NCI-H345 (cell line): ENCODE measurements at places on chromosomes 3 and 15.

GRCh38 chr3:52065264-52065756 lies 8.9 kb upstream of the DUSP7 start:
- no peak for DNase-seq

- no peak for DNase-seq
These were observed 133.6 kb downstream of the TIGIT start for GRCh38 chr3:114427285-114428043.

DNA sequence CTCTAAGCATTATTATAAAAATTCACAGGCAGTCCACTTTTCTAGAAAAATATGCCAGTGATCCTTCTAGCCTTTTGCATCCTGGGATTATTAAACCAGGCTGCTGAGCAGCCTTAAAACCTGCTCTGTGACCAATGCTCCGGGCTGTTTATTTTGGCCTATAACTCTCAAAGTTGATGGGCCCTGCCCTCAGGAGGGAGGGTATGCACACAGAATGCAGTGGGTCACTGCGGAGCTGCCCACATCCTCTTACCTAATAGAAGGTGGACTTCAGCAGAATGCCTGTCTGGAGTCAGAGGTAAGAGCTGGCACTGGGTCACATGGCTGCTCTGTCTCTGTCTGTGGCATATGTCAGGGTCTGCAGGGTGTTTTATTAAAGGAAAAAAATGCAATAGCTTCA lies 26.0 kb downstream of the CPNE4 start:
- no peak for DNase-seq

DNA sequence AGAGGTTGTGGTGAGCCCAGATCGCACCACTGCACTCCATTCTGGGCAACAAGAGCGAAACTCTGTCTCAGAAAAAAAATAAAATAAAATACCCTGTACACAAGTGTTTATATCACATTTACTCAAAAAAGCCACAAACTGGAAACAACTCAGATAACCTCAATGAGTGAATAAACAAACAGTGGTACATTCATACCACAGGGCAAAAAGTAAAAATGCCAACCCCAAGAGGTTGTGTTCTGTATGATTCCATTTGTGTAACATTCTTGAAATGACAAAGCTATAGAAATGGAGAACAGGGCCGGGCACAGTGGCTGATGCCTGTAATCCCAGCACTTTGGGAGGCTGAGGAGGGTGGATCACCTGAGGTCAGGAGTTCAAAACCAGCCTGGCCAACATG lies 12.9 kb downstream of the EDC3 start:
- no peak for DNase-seq

GRCh38 chr15:70625438-70625837 lies 137.9 kb downstream of the UACA start:
- no peak for DNase-seq

GRCh38 chr3:12782172-12782815 lies 14.2 kb upstream of the CAND2 start:
- DNase-seq = no peak

- no peak for DNase-seq
These were observed 4.3 kb downstream of the ARHGEF26 start for GRCh38 chr3:154125378-154126030.

DNA sequence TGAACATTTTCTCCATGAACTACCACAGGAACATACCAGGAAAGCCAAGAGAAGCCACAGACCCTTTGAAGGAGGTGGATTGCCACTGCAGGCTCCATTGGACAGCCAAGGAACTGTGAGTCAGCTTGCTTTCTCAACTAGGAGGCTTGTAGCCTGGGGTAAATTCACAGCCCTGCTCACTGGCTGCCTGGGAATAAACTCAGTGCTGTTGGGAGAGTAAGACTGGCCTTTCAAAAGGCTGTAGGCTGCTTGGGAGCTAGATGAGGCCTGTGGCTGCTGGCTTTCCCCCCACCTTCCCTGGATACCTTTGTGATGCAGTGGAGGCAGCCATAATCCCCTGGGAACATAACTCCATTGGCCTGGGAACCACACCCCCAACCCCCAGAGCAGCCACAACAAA lies 223.5 kb upstream of the RBMS3 start:
- no peak for DNase-seq

DNA sequence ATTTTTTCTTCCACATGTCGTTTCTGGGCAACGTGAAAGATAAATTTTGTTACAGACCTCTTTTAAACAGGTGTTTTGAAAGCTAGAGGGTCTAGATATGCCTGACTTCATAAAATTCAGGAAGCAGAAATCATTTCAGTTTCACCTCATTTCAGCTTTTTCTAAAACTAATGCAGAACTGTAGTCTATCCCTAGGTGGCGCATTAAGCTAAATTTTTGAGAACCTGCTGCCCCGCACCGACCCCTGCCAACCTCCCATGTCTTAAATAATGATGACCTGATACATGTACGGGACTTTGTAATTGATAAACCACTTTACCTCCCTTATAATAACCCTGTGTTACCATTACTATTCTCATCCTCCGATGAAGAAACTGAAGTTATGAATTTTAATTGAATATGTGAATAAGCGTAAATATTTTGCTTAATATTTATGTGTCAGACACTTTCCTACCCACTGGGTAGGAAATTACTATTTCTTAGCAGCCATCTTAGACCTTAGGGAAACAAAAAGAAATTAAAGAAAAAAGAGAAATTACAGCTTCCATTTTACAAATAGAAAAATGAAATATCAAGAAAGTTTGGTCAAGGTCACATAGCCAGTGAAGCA lies 78.7 kb upstream of the GCNT3 start:
- peak; percentile 44 for DNase-seq

DNA sequence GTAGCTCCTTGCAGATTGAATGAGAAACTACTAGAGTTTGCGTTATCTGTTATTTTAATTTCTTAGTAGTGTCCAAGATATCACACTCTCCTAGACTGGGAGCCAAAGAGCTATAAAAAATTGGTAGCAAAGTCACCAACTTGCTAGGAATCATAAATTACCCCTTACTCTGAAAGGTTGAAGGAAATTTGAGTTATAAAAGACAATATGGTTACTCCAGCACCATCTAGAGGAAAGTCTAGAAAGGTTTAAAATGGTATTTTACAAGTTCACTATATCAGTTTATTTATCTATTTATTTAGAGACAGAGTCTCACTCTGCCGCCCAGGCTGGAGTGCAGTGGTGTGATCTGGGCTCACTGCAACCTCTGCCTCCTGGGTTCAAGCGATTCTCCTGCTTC lies 121.6 kb downstream of the RBPMS2 start:
- no peak for DNase-seq

- DNase-seq = no peak
These were observed 25.3 kb downstream of the TRA2B start for GRCh38 chr3:185912512-185912911.

DNA sequence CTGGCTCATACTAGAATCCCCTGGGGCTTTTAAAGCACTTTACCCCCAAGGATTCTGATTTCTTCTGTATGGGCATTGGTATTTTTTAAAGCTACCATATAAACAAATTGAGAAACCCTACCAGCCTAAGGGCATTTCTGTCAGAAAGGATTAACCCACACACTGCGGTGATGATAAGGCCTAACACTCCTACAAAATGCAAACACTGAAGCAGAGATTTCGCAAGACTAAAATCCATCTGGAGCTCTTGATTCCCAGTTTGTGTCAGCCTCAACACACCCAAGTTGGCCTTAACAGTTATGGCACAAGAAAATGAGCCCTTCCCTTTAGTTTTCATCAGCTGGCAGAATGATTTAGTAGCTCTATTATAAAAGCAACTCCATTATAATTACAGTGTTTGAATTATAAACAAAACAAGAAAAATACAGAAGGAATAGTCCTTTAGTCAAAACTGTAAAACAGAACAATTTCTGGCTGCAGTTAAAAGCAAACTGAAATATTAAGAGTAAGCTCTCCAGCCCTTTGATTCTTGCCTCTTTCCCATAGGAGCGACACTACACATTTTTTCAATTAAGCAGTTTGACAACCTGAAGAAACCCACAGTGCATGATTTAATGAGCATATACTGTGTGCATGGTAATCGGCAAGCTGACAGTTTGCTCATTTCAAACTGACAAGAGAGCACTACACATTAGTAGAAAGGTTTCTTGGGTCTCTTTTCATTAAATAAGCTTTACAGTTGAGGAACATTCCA lies 441.2 kb downstream of the FHIT start:
- no peak for DNase-seq

DNA sequence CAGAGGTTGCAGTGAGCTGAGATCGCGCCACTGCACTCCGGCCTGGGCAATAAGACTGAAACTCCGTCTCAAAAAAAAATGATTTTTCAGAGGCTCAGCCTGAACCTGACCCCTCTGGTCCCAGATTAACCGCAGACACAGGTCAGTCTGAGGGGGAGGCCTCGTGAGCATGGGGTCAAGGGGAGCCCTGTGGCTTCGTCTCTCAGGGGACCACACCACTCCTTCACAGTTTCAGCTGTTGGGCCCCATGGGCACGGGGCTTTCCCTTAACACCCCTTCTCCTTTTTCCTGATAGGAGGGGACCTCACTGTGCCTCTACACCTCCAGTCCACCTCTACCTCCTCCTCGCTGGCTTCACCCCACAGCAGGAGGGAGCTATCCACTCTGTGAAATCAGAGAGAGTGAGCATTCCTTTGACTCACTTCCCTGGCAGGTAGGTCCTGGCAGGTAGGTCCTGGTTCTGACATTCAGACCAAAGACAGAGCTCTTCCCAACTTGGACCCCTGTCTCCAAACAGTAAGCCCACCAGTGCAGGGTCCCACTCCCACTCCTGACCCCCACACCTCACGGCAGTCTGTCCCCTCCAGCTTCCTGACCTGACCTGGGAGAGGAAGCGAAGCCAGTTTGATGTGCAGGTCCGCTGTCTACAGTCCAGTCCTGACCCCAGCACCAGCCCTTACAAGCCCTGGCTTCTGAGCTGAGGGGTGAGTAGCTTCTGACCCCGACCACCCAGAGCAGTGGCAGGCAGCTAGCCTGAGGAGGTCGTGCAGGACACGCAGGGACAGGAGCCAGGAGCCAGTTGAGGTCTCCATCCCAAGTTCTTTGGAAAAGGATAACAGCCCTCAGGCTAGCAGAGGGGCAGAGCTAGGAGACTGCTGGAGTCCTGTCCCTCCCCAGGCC lies 9.0 kb downstream of the RRP9 start:
- no peak for DNase-seq

DNA sequence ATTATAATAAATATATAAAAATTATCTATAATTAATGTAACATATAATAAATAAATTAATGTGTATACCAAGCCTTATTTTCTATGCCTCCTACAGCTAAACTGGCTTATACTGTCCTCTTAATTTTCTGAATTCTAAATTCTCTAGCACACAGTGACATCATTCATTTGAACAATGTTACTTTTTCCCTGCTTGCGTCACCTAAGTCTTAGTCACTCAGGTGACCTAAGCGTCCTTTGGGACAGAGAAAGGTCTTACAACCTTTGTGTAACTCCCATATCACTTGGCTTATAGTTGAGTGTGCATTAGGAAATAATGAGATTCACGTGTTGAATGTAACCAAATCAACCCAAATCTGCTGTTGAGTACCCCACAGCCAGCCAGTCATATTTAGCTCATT lies 48.5 kb upstream of the KCNMB2 start:
- no peak for DNase-seq

DNA sequence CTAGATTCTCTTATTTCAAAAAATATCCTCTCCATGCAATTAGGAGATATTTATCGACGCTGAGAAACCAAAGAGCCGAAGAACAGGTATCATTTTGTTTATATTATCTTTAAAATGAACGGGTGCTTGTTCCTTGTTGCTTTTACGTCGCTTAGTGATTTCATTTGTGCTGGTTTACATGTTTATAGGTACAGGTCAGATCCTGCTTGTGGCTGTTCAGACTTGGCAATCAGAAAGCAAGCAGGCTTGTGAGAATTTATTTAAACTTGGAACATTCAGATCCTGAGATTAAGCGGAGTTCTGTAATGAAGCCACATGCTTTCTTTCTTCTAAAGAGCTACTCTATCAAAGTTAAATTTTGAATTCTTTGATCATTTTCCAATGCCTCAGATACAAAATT lies 43.0 kb upstream of the ATP2C1 start:
- DNase-seq = no peak

- DNase-seq = no peak
These were observed 408.4 kb downstream of the AGBL1 start for GRCh38 chr15:86488046-86488445.

DNA sequence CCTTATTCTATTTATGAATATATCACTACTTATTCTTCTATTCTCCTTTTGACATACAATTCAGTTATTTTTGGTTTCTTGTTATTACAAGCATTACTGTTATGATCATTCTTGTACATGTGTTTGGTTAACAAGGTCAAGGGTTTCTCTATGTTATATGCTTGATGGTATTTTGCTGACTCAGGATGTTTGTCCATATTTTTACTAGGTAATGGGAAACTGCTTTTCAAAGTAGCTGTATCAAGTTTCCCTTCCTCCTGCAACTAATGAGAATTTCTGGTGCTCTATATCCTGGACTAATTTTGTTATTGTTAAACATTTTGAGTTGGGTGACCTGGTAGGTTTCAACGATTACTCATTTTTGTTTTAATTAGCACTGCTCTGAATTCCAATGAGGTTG lies 841.0 kb downstream of the OTOL1 start:
- DNase-seq = no peak

GRCh38 chr3:103662591-103662990 lies 1227.8 kb downstream of the ZPLD1 start:
- no peak for DNase-seq

- no peak for DNase-seq
These were observed 11.6 kb downstream of the ADAMTS17 start for GRCh38 chr15:100330221-100330620.

DNA sequence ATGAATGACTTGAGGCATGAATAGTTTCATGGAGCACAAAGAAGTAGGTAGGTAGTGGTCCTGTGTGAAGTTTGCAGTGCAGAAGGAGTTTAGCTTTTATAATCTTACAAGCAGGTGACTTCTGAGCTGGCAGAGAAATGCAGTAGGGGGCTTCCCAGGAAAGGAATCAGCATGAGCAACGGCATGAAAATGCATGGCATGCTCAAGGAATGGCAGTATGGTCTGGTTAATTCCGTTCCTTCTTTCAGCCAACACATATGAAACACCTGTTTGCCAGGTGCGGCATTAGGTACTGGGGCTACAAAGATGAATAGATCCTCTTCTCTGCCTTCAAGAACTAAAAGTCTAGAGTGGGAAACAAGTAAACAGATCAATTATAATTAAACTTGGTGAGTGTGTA lies 138.0 kb upstream of the BHLHE40 start:
- DNase-seq = no peak

DNA sequence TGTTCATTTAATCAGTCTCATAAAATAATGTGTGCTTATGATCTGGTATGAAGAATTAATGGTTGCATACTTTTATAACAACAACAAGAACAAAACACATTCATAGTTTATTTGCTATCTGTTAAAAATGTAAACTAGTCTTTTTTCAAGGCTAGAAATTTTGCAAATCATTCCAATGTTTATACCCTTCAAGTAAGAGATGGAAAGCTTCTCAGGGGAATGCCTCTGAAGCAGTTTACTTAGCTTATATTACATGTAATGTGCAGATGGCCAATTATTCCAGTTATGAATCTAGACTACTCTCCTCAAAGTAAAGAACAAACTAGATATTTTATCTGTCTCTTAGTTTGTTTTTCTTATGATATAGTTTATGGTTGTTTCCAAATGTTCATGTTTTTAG lies 575.4 kb downstream of the NAALADL2 start:
- no peak for DNase-seq
